ENCODE measurements at places on chromosomes 2 and 18. TPM values are rescaled to one million over a fixed set of nuclear protein-coding genes. Genes with fewer than 3 reads are reported as not detected.

DNA sequence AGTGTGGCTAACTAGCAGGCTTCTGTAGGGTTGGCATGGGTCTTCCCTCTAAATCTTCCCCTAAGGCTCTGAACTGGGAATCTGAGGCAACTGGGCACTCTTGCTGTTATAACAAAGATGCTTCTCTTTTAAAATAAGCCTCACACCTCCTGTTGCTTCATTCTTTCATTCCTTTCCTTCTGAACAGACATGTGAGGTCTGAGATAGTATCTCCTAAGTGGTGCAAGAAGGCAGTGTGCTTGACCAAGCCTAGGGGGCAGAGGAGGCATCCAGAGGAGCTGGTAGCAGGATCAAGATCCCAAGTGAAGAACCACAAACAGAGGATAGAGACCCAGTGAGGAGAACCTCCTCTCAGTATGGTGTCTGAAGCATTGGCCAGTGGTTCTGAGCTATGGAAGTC, 90.9 kb downstream of the TTC27 start:
- no peaks in the 10 kb centered on the region for H3K27me3 ChIP-seq
- no peaks in the 10 kb centered on the region for H3K36me3 ChIP-seq
- no peak overlapping the region for H3K27ac ChIP-seq
- H3K4me3 ChIP-seq, result no peak overlapping the region
- DNase-seq, result no peak

DNA sequence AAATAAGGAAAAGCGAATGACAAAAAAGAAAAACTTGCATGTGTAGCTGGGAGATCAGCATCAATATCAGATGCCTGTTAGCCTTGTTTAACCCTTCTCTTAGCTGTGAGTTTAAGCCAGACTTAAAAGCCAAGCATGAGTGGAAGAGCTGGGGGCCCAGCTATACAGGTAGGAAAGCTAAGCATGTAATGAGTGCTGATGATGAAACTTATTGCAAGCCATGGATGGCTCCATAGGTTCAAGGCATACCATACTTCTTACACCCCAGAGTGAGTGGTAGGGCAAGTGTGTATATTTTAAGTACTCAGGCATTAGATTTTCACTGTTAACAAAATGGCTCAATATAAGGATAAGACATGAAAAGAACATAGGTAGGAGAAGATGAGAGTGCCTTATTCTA, 28.0 kb downstream of the RBBP8 start:
- H3K4me1 ChIP-seq, result no peaks in the 10 kb centered on the region
- H3K27ac ChIP-seq, result no peak overlapping the region
- H3K4me3 ChIP-seq, result no peak overlapping the region
- no peaks in the 10 kb centered on the region for H3K27me3 ChIP-seq
- H3K36me3 ChIP-seq, result peaks cover 2% of the 10 kb centered on the region

DNA sequence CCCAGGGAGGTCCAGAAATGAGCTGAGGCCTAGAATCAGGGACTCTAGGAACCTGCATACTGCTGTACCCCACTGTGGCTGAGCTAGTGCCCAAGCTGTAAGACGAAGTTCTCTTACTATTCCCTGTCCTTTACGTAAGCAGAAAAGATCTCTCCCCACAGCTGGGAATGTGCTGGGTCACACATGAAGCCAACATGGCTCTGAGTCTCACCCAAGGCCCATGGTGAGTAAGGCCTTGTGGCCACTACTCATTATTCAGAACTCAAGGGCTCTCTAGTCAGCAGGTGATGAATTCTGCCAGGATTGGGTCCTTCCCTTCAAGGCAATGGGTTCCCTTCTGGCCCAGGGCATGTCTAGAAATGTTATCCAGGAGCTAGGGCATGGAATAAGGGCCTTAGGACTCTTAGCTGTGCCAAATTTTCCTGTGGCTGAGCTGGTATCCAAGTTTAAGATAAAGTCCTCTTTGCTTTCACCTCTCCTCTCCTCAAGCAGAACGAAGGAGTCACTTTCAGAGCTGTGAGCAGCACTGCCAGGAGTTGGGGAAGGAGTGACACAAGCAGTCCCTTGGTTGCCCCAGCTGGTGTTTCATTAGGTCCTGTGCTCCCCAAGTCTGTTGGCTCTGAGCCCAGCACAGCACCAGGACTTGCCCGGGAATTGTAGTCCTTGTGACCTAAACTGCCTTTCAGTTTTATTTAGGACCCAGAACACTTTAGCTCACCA, 707.6 kb downstream of the SLC4A3 start:
- no peaks in the 10 kb centered on the region for H3K27me3 ChIP-seq
- no peaks in the 10 kb centered on the region for H3K36me3 ChIP-seq
- H3K4me1 ChIP-seq, result no peaks in the 10 kb centered on the region
- no peak overlapping the region for H3K4me3 ChIP-seq
- no peak overlapping the region for H3K27ac ChIP-seq
- DNase-seq, result no peak

- no peak overlapping the region for H3K4me3 ChIP-seq
- no peaks in the 10 kb centered on the region for H3K4me1 ChIP-seq
- H3K36me3 ChIP-seq, result no peaks in the 10 kb centered on the region
Measured at GRCh38 chr2:70743677-70744076, 24.3 kb downstream of the ADD2 start.

DNA sequence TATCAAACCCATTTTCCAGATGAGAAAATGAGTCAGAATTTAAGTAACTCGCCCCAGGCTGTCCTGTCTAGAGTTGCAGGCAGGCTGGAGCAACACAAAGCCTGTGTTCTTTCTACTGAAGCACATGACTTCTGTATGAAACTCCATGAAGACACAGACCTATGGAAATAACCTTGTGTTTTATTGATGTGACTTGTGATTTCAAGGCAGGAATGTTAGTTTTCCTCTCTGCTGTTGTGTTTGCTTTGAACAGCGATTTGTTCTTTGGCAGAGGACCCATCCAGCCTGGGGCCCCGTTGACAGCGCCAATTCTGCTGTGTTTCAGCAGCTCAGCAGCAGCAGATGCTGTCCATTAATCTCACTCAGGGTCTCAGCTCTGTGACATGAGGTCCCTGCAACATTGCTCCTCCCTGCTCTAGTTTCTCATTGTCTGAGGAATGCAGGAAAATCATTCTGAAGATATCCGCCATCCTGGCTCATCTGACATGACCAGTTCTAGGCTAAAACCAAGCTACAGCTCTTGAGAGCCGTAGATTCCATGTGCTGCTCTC, 344.3 kb upstream of the RAB12 start:
- H3K27me3 ChIP-seq, result no peaks in the 10 kb centered on the region
- peaks cover 50% of the 10 kb centered on the region for H3K4me1 ChIP-seq
- no peak overlapping the region for H3K4me3 ChIP-seq

DNA sequence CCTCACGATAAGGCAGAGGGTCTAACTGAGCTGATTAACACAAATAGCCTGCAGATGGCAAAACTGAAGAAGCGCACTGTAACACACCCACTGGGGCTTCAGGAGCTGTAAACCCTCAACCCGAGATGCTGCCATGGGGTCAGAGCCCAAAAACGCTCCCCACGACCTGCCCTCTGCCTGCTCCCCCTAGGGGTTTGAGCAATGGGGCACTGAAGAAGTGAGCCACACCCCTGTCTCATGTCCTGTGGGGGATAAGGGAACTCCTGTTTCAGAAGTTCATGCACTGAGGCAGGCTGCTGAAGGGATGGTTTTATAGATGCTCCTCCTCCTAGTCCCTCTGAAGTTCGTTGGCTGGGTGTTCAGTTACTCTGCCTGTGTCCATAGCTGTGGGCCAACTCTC, 105.9 kb upstream of the CELF4 start:
- H3K4me1 ChIP-seq, result no peaks in the 10 kb centered on the region
- no peak overlapping the region for H3K27ac ChIP-seq
- H3K36me3 ChIP-seq, result no peaks in the 10 kb centered on the region
- H3K27me3 ChIP-seq, result no peaks in the 10 kb centered on the region
- DNase-seq, result no peak

GRCh38 chr18:61823595-61823994, 69.2 kb downstream of the RNF152 start:
- H3K4me3 ChIP-seq, result no peak overlapping the region
- H3K27ac ChIP-seq, result no peak overlapping the region
- H3K4me1 ChIP-seq, result peaks cover 7% of the 10 kb centered on the region
- no peaks in the 10 kb centered on the region for H3K27me3 ChIP-seq
- DNase-seq, result no peak

- no peaks in the 10 kb centered on the region for H3K36me3 ChIP-seq
- H3K27ac ChIP-seq, result no peak overlapping the region
- DNase-seq, result no peak
- no peaks in the 10 kb centered on the region for H3K27me3 ChIP-seq
- H3K4me3 ChIP-seq, result no peak overlapping the region
Measured at GRCh38 chr2:128833664-128834027, 515.0 kb upstream of the HS6ST1 start.

DNA sequence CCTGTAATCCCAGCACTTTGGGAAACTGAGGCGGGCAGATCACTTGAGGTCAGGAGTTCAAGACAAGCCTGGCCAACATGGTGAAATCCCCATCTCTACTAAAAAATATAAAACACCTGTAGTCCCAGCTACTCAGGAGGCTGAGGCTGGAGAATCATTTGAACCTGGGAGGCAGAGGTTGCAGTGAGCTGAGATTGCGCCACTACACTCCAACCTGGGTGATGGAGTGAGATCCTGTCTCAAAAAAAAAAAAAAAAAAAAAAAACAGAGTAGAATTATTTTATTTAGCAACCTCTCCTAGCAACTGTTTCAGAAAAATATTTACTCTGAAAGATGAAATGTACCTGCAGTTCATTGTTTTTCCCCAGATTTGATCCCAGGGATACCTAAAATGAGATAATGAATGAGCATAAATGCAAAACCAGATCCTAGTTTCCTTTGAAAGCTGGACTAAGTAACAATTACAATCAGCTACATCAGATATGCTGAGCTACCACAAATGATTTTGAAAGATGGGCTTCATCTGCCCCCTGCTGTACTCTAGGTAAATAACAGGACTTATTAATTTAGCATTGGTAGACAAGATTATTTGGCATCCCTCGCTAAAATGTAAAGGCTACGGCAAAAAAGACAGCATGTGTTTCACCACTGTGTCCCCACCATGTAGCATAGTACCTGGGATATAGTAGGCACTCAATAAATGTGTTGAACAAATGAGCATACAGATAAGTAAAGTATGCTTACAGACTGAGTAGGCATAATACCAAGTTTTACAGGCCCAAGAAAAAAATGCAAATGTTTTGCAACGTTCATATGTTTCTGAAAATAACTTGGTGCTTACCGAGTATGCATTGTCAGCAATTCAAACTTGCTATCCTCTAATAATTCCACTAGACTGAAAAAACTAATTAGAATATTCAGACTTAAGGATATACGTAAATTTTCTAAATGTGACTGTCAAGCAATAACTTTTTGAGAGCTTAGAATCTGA, 102.5 kb downstream of the ATL2 start:
- no peaks in the 10 kb centered on the region for H3K4me1 ChIP-seq
- no peaks in the 10 kb centered on the region for H3K36me3 ChIP-seq
- no peak overlapping the region for H3K27ac ChIP-seq
- peak; percentile 81 for DNase-seq

GRCh38 chr2:217941886-217942728, 60.7 kb downstream of the TNS1 start:
- peaks cover 94% of the 10 kb centered on the region for H3K4me1 ChIP-seq
- no peaks in the 10 kb centered on the region for H3K36me3 ChIP-seq
- DNase-seq, result no peak
- no peaks in the 10 kb centered on the region for H3K27me3 ChIP-seq
- H3K27ac ChIP-seq, result peak overlapping the region; percentile 86

DNA sequence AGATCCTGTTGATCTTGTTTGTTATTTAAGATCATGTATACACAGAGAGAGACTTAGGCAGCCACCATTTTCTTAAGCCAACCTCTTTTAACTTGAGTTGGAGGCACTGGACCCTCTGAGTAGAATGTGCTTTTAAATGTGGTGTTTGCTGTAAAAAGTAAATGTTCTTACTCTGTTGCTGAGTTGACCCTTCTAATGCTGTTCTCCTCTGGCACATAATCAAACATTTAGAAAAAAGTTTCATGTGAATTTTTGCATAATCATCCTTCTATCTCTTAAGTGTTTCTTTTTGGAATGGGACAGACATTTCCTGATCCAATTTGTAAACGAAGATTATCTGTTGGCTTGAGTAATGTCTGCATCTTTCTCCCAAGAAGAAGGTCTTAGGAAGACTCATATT, 255.1 kb upstream of the ETAA1 start:
- no peaks in the 10 kb centered on the region for H3K36me3 ChIP-seq
- DNase-seq, result no peak
- H3K27ac ChIP-seq, result no peak overlapping the region

DNA sequence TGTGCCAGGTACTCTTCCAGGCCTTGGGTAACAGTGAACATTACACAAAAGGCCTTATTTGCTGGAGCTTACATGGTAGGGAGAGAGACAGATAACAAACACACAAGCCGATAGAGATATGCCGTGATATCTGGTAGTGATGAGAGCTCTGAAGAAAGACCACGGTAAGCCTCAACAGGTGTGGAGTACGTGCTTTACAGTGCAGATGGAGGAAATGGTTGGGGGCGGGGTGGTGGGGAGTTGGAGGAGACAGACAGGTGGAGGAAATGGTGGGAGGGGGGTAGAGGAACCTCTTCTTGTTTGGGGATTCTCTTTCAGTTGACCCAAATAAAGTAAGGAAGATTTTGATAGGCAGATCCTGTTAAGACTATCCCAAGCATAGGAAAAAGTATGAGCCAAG, 141.1 kb upstream of the ALPP start:
- no peaks in the 10 kb centered on the region for H3K36me3 ChIP-seq
- no peak overlapping the region for H3K27ac ChIP-seq
- peaks cover 3% of the 10 kb centered on the region for H3K4me1 ChIP-seq
- DNase-seq, result no peak
- no peak overlapping the region for H3K4me3 ChIP-seq

DNA sequence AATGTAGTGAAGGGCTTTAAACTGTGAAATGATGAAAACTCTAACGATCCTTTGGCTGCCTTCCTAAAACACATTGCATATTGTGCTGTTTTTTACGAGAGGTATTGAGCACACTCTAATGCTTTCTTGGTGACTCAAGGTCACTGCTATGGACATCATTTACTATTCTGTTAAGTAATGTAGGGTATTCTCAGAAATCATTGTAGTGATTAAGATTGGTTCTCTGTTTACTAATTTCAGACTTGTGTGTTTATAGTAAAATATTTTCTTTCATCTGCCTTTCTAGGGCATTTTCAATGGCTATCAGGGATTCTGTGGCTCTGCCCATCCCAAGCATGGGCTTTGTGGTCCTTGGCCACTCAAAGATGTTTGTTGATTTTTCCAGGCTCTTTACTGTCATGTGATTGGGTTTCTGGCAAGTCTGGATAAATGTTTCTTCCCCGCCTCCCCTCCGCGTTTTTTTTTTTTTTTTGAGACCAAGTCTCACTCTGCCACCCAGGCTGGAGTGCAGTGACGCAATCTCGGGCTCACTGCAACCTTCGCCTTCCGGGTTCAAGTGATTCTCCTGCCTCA, 29.3 kb downstream of the UBE2F start:
- H3K27me3 ChIP-seq, result no peaks in the 10 kb centered on the region
- H3K36me3 ChIP-seq, result peaks cover 29% of the 10 kb centered on the region

DNA sequence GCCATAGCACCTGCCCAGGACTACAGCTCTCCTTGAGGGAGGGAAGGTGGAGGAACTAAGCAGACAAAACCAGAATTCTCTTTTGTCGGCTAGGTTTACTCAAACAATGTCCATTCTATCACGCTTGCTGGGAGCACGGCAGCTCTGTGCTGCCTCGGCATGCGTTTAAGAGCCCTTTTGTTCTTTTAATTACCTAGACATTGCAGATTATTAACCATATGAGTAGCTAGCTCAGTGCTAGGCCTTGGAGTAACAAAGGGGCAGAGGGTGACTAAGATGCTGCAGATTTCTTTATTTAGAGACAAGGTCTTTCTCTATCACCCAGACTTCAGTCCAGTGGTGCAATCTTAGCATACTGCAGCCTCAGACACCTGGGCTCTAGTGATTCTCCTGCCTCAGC, 11.1 kb downstream of the MSGN1 start:
- no peaks in the 10 kb centered on the region for H3K4me1 ChIP-seq
- no peak overlapping the region for H3K27ac ChIP-seq
- no peaks in the 10 kb centered on the region for H3K36me3 ChIP-seq
- H3K27me3 ChIP-seq, result peaks cover 11% of the 10 kb centered on the region
- no peak for DNase-seq

PPP4R1 gene
- 84.4 TPM for polyA plus RNA-seq

PID1 gene
- 0.16 TPM for polyA plus RNA-seq

HOXD12 gene
- polyA plus RNA-seq, result not detected

TMEM198 gene
- polyA plus RNA-seq, result 4.7 TPM

FAM110C gene
- polyA plus RNA-seq, result not detected

Data from SK-N-SH (cell line).